ENCODE measurements at places on chromosomes 11 and 22. TPM values are rescaled to one million over a fixed set of nuclear protein-coding genes. Genes with fewer than 3 reads are reported as not detected.

GRCh38 chr11:22444076-22444475 lies 105.9 kb downstream of the SLC17A6 start:
- H3K4me3 ChIP-seq, result no peak overlapping the region
- no peak overlapping the region for H3K27ac ChIP-seq
- no peaks in the 10 kb centered on the region for H3K36me3 ChIP-seq
- no peaks in the 10 kb centered on the region for H3K4me1 ChIP-seq
- H3K27me3 ChIP-seq, result no peaks in the 10 kb centered on the region

B3GAT3 gene
- 58.5 TPM for total RNA-seq

- H3K27me3 ChIP-seq, result no peaks in the 10 kb centered on the region
- peaks cover 3% of the 10 kb centered on the region for H3K36me3 ChIP-seq
- peak overlapping the region; percentile 82 for H3K27ac ChIP-seq
- H3K4me1 ChIP-seq, result no peaks in the 10 kb centered on the region
These were observed 159.1 kb downstream of the PGR start for GRCh38 chr11:100970283-100971164.

CNTN5 gene
- 0.25 TPM for total RNA-seq

DNA sequence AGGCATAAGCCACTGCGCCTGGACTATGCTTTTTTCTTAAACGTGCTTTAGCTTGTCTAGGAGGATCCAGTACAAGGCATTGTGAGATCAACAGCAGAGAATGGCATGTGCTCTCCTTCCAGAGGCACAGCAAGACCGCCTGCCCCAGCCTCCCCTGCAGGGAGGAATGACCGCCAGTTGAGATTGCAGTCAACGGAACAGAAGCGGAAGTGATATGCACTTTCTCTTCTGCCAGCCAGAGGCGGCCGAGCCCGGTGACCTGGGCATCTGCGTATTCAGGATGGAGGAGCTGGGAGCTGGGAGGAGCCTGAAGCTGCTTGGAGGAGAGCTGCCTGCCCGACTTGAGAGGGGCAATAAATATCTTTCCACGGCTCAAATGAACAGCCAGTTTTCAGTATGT lies 243.0 kb downstream of the CTTN start:
- H3K36me3 ChIP-seq, result no peaks in the 10 kb centered on the region
- no peak overlapping the region for H3K27ac ChIP-seq
- H3K4me1 ChIP-seq, result no peaks in the 10 kb centered on the region
- DNase-seq, result no peak
- H3K27me3 ChIP-seq, result peaks cover 20% of the 10 kb centered on the region
- H3K4me3 ChIP-seq, result no peak overlapping the region

MRGPRX3 gene
- total RNA-seq, result not detected

DNA sequence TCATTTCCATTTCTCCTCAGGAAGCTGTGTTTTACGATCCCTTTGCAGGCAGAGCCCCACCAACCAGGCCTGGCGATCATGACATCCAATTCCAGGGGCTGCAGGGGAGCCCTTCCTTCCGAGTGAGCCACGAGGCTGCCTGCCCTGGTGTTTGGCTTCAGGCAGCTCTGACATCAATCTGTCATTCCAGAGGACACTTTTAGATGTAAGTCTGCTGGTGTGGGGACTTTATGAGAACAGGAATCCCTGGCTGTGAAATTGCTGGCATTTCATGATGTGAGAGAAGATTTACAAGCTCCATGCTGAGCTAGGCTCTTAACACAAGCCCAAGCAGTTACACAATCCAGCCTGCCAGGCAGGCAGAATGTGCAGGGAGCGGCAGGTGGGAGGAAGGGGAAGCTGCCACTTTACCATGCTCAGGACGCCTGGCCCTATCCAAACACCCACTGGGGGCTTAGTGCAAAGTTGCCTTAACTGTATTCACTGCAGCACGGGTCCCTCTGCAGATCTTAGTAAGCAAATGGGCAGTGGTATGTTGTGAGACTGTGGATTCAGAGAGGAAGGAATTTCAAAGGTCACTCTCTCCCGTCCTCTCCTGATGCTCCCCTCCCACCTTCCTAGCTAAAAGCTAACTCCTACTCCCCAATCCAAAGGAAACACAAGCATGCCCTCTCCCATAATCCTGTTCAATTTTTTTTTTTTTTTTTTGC lies 43.4 kb upstream of the MICAL2 start:
- no peak for DNase-seq
- no peak overlapping the region for H3K4me3 ChIP-seq
- H3K36me3 ChIP-seq, result no peaks in the 10 kb centered on the region
